MCF 10A (cell line): ENCODE measurements at places on chromosomes 3 and 15. TPM values are rescaled to one million over a fixed set of nuclear protein-coding genes. Genes with fewer than 3 reads are reported as not detected.

- H3K4me1 ChIP-seq: no peaks in the 10 kb centered on the region
- H3K36me3 ChIP-seq: no peaks in the 10 kb centered on the region
- no peak overlapping the region for H3K4me3 ChIP-seq
- no peak for DNase-seq
Measured at GRCh38 chr15:78398076-78398825, 39.8 kb upstream of the IREB2 start.

DNA sequence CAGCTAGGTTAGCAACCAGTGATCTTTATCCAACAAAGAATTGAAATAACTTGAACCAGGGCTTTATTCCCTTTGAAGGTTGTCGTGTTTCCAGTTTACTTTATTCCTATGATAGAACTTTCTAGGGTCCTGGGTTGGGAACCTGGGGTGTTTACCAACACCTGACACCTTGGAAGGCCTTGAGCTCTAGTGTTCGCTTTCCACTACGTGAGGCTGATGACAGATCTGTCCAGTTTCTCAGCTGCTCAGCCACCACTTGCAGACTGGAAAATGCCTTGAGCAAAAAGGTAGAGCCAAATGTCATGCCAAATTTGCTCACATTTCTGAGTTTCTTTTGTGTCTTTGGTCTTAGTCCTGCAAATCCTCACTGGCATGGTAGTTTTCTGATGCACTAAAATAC is 227.2 kb downstream of the ADAMTSL3 start:
- no peak overlapping the region for H3K4me3 ChIP-seq
- no peak for DNase-seq
- no peaks in the 10 kb centered on the region for H3K27me3 ChIP-seq
- no peak overlapping the region for H3K27ac ChIP-seq

- H3K27ac ChIP-seq: no peak overlapping the region
- no peaks in the 10 kb centered on the region for H3K27me3 ChIP-seq
- H3K36me3 ChIP-seq: peaks cover 6% of the 10 kb centered on the region
- no peak overlapping the region for H3K4me3 ChIP-seq
Measured at GRCh38 chr3:5442786-5443138, 255.3 kb downstream of the EDEM1 start.

The RAB6B gene
- total RNA-seq: 0.96 and 1.1 TPM in 2 replicates

The RLBP1 gene
- not detected in 2 replicates for total RNA-seq
